Kidney glomerular epithelial cell (primary cell): ENCODE measurements at places on chromosomes 12 and 14.

DNA sequence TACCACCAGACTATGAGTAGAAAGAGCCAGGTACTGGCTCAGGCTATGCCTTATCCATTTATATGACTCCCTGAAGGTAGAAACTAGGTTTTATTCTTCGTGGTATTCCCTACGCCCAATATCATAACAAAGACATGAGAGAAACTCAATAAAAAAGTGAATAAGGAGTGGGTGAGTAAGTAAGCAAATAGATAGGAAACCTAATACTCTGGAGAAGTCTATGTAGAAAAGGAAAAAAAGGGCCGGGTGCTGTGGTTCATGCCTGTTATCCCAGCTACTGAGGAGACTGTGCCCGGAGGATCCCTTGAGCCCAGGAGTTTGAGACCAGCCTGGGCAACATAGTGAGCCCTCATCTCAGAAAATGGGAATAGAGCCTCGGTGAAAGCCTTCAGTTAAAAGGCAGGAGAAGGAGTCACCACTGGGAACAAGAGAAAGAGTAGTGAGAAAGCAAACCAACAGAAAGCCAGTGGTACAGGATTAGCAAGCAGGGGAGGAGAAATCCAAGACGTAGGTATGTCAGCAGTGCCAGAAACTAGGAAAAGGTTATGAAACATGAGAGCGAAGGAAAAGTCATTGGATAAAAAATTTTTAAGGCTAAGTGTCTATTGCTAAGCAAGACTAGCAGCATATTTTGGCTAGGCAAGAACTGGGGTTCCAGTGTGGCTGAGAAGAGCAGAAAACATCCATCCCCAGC, 6.0 kb upstream of the OR6J1 start:
- DNase-seq, result no peak

DNA sequence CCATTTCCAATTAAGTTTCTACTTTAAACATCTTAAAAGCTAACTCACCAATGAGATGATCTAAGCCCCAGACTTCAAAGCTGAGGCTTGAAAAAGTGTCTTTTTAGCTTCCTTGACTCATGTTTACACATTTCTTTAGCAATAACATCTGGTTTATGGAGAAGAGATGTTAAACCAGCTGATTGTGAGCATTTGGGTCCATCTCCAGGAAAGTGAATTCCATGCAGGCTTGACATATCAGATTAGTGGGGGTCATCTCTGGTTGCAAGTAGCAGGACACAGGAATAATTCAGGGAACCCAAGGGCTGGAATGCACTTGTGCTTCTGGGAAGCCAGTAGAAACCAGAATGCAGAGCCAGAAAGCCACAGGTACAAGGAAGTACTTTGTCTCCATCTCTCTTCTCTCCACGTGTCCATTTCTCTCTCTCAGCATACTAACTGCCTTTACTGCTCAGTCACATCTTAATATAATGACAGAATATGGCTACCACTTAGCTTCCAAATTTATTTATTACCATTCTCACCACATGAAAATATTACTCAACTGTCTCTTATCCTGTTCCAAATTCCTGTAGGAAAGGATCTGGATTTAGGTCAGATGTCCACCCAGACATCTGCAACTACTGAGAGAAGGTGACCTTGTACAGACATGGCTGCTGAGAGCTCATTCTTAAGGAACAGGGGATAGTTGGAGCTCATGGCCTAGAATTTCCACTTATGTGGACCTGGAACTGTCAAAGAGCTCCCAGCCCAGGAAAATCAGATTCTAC, 104.4 kb downstream of the SCN8A start:
- no peak for DNase-seq

- DNase-seq, result peak; percentile 80
These were observed 51.5 kb downstream of the LMNTD1 start for GRCh38 chr12:25501549-25501948.

DNA sequence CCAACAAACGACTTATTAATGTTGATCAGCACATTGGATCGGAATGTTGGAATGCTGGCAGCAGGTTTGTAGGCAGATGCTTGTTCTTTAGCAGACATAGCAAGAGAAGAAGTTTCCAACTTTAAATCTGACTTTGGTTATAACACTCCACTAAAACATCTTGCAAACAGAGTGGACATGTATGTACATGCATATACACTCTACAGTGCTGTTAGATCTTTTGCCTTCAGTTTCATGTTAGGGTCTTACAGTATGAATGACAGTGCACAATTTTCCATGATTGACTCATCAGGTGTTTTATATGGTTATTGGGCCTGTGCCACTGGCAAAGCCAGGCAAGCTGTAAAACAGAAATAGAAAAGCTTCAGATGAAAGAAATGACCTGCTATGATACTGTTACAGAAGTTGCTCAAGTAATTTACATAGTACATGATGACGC, 14.3 kb upstream of the DHRS7 start:
- peak; percentile 29 for DNase-seq

DNA sequence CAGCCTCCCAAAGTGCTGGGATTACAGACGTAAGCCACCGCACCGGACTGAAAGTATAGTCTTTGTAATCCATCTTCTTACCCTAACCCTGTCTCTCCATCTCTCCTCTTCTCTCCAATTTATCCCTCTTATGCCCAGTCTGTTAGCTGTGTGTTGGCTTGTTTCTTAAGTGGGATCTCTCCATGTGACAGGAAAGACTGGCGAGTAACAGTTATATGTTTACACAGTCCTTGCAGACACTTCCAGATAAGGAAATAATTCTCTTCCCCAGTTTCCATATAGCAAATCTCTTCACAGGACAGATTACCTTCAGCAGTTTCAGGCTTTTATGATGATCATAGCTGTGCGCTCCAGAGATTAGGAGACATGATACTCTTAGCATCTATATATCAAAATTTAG, 16.0 kb upstream of the DIP2B start:
- DNase-seq, result no peak

DNA sequence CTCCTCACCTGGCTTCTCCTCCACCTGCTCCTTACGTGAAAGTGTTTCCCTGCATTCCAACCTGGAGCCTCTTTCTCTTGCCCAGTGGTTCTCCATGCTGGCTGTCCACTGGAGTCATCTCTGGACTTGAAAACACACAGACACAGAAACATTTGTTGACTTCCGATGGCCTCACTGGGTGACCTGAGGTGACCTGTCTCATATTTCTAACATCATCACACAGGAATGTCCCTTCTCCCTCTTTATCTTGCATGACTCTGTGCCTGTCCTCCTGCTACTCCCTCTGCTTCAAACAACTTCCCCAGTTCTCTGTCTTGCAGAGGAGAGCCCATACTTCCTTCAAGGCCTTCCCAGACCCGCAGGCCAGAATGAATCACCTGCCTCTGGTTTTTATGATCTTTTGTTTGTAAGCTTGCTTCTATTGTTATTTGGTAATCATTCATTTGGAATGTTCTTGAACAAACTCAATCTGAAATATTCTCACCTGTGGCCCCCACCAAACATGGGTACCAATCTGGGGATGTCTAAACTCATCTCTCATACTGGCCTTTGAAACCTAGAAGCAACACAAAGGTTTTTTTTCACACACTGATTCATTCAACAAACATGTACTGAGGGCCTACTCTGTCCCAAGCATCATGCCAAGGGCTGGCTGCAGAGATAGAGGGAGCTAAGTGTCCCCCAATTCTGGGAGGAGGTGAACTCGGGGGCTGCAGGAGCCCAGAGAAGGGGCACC, 9.7 kb upstream of the RIN3 start:
- DNase-seq, result peak; percentile 65

- DNase-seq, result no peak
These were observed 20.3 kb upstream of the FAIM2 start for GRCh38 chr12:49923880-49924556.

GRCh38 chr14:100131181-100131580, 28.3 kb downstream of the DEGS2 start:
- DNase-seq, result no peak

DNA sequence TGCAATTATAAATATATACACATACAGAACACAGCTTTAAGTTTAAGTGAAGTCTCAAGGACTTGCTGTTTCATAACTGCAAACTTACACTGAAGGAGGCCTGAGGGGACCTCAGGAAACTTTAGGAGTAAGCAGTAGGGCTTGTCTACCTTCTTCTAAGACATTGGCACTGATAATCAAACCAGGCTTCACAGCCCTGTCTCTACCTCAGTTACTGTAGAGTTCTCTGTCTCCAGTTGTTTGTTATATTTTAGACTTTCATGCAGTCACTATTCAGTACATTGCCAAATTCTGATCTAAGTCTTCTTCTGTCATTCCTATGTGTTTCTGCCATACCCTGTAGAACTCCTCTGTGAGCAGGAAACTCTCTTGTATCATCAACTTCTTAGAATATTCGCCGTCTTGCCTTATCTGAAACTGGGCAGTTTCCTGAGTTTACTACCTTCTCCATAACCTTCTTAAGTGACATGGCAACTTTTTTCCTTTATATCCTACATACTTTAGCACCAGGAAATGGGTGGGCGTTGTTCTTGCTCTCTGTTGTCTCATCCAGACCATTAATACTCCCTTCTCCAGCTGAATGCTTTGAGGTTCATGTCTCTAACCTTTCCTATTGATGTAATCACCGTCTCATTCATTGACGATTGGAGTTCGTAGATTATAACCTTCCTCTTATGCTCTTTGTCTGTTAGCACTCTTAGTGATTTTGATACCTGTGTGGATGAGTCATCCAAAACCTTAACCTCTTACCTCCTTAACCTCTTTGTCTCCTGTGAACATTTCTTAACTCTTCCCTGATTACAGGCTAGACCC, 11.4 kb downstream of the APAF1 start:
- no peak for DNase-seq

GRCh38 chr12:59587710-59588109, 8.1 kb upstream of the SLC16A7 start:
- no peak for DNase-seq

- DNase-seq, result no peak
These were observed 10.1 kb downstream of the RNASE1 start for GRCh38 chr14:20792556-20792955.

GRCh38 chr12:1660304-1661187, 30.3 kb upstream of the ADIPOR2 start:
- DNase-seq, result no peak

DNA sequence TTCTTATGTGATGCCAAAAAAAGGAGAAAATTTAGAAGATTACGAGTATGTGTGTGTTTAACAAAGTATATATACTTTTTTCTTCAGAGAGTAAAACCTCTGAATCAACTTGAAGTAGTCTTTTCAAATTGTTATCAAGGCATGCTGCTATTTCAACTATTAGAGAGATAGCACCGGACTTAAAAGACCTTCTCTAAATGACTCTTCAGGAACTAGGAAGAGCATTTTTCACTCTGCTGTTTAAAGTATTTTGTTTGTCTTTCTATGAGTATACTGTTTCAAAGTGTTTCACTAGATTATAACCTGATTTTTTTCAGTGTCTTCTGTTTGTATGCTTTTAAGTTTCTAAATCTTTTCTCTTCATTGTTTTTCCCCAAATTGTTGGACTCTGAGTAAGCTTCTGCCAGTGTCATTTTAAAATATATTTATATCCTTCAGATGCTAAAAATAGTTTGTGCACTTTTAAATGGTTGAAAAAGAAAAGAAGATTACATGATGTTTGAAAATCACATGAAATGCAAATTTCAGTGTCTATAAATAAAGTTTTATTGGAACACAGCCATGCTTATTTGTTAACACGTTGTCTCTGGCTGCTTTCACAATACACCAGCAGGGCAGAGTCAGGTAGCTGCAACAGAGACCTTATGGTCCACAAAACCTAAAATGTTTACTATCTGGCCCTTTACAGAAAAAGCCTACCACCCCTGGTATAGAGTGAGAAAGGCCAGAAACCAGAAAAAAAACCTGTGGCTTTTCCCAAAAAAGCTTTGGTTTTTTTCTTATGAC, 21.3 kb downstream of the CRADD start:
- no peak for DNase-seq

DNA sequence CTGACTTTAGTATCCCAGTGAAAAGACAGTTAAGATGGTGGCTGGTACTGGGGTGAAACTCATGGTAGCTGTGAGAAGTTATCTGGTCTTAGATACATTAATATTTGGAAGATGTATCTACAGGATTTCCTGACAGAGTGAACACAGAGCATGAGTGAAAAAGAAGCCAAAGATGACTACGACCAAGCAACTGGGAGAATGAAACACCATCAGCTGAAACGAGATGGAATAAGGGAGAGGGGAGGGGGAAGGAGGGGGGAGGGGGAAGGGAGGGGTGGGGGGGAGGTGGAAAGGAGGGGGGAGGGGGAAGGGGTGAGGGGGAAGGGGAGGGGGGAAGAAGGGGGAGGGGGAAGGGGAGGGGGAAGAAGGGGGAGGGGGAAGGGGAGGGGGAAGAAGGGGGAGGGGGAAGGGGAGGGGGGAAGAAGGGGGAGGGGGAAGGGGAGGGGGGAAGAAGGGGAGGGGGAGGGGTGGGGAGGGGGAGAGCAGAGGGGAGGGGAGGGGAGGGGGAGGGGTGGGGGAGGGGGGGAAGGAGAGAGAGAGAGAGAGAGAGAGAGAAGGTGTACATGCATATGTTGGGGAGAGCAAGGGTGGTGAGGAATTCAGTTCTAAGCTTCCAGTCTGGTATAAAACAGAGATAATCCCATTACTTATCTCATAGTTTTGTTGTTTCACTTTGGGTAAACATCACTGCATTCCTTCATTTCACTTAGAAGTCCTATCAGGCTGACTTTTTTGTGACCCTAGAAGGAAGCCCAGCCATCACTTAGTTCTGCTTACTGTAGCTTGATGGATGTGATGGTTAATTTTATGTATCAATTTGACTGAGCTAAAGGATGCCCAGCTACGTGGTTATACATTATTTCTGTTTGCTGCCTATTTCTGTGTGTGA, 73.9 kb downstream of the SPPL3 start:
- no peak for DNase-seq

DNA sequence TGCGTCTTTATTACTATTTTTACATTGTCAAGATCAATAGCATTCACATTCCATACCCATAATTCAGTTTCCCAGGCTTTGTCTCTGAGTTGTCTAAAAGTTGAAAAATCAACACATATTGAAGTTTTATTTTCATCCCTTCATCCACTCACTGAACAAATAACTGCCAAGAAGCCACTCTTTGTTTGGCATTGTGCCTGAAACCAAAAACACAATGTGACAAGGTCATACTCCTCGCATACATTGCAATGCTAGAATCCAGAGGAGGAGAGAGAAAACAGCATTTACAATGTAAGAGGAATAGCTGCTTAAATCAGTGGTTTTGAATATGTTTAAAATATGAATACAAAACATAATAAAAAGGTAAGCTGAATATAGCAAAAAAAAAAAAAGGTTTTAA, 71.8 kb downstream of the CCDC60 start:
- no peak for DNase-seq

DNA sequence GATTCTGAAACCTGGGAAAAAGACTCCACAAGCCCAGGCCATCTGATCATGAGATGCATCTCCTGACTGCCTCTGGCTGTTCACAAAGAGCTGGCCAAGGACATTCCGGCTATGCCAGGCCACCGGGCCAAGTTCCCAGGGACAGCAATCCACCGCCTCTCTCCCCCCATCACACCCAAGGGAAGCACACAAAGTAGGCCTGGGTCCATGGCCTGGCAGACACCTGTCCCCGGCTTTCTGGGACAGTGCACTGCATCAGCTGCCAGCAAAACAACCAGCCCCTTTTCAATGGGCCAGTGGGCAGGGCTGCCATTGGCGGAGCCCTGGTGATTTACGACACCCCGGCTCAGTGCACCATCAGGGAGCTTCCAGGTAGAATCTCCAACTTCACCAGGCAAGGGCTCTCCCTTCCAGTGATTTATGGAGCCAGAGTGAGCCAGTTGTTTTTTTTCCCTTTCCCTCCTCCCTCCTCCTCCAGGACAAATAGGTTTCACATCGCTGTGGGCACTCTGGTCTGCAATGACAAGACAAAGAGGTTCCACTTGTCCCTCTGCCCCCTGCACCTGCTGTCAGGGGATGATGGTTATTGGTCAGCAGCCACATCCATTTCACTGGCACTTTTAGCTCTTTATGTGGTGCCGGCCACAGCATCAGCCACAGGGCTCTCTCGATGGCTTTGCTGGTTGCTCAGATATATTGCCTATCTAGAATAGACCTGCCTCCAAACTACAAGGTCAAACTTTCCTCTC, 149.6 kb downstream of the SLC38A6 start:
- no peak for DNase-seq
